ENCODE measurements at places on chromosomes 7 and 10.

DNA sequence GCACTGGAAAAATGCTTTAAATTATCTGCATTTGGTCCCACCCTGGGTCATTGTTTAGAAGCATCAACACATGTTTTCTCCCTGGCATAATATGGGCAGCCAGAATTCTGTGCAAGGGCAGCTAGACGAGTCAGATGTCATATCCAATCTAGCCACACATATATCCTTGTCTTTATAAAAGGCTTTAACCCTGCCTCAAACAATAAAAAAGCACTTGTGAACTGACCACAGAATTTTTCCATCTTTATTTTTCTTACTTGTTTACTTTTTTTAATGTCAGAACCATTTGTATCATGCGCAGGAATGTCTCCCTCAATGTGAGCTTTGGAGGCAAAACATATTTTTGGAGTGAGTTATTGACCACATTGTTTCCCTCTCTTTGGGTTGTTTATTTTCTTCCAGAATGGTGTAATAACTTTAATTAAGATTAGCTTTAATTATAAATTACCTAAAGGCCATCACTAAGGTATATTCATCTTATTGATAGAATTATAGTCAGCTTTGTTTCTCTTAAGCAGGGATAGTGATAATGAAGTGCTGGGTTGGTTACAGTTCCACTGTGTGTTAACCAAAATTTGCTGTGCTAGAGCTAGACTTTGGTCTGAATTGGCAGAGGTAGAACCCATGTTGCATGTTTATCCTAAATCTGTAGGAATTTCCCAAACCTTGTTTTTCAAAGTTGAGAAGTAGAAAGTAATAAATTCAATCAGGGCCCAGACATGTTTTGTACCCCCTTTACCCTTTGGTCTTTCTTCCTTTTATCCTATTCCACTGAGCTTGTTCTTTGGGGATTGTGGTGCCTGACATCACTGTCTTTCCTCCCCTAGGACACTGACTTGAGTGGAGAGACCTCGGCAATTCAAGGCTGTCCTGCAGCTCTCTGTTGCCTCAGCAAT is 1078.4 kb downstream of the KCNMA1 start:
- DNase-seq, result no peak

DNA sequence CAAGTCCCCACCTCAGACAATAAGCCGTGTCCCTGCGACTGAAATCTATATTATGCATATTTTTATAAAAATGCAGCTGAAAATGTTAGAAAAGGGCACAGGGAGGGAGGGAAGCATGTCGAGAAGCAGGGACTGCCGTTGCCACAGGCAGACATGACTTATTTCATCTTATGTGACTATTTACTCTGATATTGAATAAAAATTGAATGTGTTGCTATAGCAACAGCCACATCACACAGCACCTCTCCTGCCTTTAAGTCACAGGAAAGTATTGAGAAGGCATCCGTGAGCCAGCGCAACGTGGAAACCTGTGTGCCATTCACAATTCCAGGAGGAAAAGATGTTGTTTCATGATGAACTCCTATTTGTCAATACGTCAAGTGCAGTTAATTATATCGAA is 549.5 kb downstream of the DNAJB6 start:
- DNase-seq, result no peak

DNA sequence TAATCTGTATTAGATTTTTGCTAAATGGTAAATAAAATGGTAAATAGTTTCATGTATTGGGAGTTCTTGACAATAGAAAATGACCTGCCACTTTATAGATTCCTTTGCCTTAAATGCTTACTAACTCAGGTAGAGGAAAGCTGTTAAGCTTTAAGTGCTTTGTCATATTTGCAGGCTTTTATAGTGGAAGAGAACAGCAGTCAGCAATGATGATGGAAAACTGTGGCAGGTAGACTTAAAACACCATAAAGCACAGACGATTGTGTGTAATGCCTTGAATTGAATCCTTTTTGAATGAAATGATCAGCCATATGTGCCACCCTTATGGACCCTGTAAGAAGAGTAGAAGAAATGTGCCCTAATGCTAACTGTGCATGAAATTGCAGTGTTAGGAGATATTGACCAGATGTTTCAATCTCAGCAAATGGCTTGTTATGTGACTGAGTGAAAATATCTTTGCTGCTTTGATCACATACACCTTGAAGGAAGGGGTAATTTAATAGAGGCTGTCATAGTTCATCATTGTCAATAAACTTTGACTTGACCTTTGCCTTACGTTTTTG is 230.4 kb downstream of the ADK start:
- no peak for DNase-seq

GRCh38 chr7:136637813-136638212 is 230.6 kb upstream of the CHRM2 start:
- DNase-seq, result no peak
